Stimulated activated CD8-positive, alpha-beta memory T cell treated with anti-CD3 and anti-CD28 coated beads, Interleukin-12 subunit alpha, Interleukin-12 subunit beta, amount 100 ng/mL, for 4 hours (primary cell): ENCODE measurements at places on chromosomes 6 and 20.
A peak's percentile ranks its signal among the peaks of the same experiment; 100 is the strongest.

DNA sequence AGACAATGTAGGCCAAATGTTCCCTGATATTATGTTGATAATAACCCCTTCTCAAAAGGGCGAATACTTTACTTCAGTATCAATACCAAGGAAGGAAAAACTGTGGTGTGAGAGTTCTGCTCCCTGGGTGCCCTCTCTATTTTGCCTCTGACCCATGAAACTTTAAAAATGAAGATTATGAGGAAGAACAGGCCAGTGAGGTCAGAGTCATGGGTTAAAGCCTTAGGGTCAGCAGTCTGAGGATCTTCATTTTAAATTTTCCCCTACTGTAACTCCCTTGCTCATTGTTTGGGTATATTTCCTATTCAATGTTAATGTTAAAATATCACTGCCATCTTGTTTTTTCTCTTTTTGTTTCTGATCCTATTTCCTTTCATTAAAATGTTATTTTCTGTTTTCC is 47.9 kb downstream of the PRKN start:
- no peak for DNase-seq

DNA sequence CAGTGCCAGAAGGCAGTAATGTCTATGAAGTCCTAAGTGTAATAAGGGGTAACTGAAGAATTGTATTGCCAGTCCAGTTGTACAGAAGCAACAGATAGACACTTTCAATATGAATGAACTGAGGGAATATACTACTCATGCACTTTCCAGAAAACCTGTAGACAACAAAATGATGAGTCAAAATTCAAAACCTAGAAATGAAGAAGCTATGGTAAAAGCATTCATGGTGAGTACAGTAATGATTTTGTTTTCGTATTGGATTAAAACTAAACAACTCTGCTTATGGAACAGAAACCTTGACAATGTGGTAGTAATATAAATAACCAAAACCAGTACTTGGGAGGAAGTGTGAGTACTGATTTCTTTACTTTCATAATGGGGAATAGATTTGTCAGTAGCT is 35.0 kb downstream of the ARMC2 start:
- no peak for DNase-seq

DNA sequence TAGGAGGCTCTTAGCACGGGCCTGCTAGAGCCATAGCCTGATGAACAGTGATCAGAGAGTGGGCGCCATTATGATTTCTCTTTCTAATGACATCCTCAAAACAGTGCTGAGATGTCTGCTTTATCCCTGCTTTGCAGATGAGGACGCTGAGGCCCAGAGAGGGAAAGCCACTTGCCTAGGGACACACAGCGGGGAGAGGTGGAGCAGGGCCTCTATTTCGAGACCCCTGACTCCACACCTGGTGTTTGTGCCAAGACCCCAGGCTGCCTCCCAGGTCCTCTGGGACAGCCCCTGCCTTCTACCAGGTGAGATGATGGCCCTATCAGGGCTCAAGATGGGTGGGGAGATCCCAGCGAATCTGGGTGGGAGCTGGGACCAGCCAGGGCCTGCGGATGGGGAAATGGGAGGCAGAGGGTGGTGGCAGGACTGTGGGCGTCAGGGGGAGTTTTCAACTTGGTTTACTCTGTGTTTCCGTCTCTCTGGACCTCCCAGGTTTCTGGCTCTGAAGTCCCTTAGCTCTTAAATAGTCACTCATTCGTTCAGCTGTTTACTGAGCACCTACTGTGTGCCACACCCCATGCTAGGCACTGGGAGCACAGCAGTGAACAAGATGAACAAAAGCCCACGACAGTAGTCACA is 36.7 kb downstream of the SRC start:
- DNase-seq: no peak

- DNase-seq: no peak
These were observed 63.0 kb downstream of the ITCH start for GRCh38 chr20:34426026-34426425.

GRCh38 chr6:154754152-154754551 is 20.9 kb downstream of the SCAF8 start:
- no peak for DNase-seq

GRCh38 chr6:129865013-129865412 is 3.9 kb upstream of the TMEM244 start:
- DNase-seq: no peak

DNA sequence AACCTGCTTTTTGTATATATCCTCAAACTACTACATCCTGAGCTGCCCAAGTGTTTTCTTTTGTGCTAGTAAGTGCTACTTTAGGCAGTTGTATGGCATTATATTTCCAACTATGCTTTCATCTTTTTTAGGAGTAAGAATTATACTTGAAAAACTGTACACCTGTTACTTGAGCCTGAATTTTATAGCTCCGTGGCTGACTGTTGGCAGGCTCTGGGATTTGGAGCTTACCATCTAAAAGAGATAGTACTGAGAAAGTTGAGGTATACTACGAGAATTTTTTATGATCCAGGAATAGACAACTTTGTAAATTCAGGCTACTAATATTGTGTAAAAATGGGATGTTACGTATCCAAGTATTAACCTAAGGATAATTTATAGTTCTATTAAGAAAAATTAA is 32.4 kb downstream of the RNF217 start:
- no peak for DNase-seq

DNA sequence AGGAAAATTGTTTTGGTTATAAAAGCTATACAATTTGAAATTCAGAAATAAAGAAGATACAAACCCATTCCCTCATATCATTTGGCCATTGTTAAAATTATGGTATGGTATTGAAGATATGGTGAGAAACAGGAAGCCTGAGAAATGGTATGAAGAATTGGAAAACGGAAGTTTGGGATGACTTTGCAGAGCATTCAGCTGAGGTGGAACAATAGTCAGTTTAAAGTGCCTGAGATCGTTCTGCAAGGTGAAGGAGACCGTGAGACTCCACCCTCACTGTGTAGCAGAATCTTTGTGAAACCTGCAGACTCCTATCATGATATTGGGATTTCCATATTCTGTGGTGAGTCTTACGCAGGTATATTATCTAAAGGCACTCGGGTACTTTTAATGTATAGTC is 97.3 kb downstream of the ADGRB3 start:
- no peak for DNase-seq

DNA sequence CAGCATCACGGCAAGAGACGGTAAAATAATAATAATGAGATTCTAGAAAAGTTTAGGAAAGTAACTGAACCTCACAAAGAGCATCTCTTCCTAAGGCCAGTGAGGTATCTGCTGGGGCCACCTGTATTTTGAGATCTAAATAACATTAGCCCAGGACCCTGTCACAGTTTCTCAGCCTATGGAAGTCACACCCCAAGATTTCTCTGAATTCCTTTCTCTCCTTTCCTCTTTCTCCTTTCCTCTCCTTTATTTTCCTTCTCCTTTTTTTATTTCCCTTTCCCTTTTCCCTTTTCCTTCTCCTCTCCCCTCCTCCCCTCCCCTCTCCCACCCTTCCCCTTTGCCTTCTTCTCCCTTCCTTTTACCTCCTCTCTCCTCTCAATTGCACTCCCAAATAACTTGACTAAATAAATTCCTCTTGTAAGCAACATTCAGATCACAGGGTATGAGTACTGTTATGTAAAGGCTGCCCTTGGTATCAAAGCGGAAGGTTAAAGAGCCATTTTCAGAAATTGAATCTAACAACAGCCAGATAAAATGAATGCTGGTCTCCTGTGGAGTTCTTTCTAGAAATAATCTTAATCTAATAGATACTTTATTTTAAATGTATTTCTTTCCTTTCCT is 506.2 kb downstream of the EPM2A start:
- DNase-seq: no peak

GRCh38 chr6:13712599-13712898 is 914 bp upstream of the RANBP9 start:
- no peak for DNase-seq

GRCh38 chr6:164870164-164870563 is 439.2 kb downstream of the C6orf118 start:
- DNase-seq: no peak

GRCh38 chr6:160426136-160426535 is 78.0 kb downstream of the SLC22A3 start:
- no peak for DNase-seq

GRCh38 chr20:57392512-57393271 is 1.5 kb downstream of the RBM38 start:
- DNase-seq: peak; percentile 64

GRCh38 chr6:113317442-113317841 is 539.7 kb upstream of the MARCKS start:
- no peak for DNase-seq

DNA sequence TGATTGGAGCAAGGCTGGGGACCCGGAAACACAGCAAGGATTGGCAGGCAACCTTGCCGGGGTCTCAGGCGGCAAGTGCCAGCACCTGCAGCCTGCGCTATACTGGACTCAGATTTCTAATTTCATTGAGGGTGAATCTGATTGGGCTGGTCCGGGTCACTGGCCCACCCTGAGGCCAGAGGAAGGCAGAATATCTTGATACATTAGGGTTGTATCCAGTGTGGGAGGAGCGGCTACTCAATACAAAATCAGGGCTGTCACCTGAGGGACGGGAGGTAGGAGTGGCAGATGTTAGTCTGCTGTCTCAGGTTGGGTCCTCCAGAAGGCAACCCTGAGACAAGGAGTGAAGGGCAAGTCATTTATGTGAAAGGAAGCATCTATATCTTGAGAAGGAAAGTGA is 40.7 kb downstream of the BFSP1 start:
- DNase-seq: no peak

DNA sequence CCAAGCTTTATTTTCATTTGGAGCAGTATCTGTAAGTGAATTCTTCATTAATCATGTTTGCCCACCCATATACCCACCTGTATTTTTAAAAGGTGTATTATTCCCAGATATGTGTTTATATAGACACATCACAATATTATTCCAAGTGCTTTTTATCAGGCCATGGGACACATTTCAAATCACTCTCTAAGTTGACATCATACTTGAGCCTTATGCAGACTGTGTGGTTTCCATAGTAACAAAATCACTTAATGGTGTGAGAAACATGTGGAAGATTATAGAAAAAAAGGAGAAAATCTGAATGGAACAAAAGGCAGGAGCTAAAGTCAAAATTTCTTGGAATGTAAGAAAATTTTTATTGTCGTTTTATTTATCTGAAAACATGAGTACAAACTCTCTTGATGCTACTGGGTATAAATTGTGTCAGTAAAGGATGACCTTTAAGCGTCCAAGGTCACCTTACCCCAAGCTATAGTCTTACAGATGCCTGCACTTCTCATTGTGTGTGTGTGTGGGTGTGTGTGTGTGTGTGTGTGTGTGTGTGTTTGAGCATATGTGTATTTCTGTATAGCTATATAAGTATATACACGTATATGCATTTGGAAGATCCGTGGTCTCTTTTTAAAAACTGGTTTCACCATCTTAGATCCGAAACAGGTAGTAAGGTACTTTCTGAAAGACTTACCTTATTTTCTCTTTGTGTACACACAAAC is 79.8 kb upstream of the CCN6 start:
- no peak for DNase-seq

DNA sequence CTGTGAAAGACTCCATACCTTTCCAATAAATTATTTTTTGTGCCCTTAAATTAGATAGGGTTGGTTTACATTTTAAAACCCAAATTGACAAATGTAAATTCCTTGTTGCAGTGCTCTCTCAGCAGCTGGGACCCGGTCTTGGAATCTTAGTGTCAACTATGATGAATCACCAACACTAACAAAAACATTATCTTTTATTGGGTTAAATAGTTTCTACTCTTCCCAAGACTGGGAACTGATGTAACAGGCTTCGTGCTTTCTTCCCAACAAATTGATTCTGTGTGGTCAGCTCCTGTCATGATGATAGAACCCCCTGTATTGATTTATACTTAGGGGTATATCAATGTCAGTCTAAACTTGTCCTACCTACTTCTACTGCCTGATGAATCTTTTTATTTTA is 23.2 kb upstream of the AHI1 start:
- DNase-seq: no peak

DNA sequence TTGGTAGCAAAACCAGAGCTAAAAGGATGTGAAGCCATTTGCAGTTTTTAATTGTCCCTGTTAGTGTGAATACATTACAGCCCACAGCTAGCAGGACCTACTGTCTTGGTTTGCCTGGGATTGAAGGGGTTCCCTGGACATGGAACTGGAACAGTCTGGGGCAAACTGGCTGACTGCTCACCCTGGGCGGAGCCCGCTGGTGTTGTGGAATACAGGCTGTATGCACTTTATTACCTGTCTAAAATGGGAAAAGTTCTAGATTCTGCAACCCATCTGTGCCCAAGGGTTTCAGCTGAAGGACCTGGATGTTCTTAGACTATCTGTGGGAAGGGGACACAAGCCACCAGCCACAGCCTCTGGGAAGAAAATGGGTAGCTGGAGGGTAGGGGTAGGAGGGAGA is 12.2 kb upstream of the CDKN1A start:
- DNase-seq: no peak

GRCh38 chr6:26034905-26035304 is 52.3 kb upstream of the HFE start:
- no peak for DNase-seq

DNA sequence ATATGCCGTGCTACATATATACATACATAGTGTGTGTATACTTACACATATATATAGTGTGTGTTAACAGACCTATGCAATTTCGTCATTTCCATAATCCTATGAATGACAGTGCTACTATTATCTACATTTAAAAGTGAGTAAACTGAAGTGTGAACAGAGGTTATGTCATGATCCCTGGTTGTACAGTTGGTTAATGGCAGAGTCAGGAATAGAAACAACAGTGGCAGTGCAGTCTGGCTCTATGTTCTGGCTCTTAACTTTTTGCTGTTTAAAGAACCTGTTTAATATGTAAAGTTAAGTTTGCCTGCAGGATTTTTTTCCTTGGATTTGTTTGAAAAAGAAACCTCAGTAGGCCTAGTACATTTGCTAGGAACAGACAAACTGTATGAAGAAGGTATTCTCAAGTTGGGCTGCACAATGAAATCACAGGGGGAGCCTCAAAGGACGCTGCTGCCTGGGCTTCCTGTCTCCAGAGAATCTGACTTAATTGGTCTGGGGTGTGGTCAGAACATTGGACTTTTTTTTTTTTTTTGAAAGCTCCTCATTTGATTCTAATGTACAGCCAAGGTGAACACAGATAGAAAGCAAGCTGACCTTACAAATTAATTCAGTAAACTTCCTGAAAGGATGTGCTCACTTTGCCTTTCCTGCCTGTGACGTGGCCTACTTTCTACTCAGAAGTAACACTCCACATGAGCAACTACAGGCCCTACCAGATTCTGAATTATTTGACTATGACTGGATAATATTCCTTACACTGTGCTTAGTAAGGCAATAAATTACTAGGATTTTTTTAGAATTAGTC is 29.4 kb downstream of the PLCB1 start:
- no peak for DNase-seq
